ENCODE measurements at places on chromosomes 3 and 15.
A peak's percentile ranks its signal among the peaks of the same experiment; 100 is the strongest.

DNA sequence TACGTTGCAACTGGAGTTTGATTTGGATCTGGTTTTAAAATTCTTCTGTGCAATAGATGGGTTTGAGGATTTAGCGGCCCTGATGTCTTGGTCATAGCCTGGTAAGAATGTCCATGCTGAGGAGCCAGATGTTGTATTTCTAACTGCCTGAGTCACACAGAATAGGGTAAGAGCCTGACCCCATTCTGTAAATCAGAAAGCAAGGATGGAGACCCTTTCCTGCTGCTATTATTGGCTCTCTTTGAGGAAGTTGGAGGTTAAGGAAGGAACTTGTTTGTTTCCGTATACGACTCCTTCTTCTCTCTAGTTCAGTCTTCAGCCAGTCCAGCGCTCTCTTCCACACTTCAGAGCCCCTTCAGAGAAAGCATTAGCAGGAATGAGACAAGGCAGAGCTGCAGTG is 65.1 kb downstream of the HCN4 start:
- DNase-seq: peak; percentile 2

DNA sequence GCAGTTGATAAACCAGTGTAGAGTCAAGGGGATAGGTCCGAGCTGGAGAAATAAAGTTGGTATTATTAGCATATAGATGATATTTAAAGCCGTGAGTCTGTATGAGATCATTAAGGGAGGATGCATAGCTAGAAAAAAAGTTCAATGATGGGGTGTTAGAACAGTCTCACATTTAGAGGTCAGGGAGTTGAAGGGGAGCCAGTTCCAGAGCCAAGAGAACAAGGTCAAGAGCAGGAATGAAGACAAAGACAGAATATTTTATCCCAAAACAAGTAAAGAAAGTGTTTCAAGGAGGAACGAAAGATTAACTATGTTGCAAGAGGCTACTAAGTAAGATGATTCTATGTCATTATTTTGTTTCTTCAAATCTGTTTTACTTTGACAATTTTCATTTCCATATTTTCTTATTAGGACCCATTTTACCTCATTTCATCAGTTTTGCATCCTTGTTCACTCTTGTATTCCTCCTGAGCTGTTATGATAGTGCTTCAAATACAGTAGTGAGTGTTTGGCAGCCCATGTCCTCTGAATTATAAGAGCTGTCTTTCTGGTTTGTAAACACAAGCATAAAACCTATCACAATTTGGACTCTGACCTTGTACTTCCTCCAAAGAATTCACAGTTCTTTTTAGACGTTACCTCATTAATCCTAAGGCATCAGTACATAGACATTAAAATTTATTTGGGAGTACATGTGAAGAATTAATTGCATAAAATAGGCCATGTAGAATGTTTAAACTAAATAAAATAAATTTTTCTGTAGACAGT is 695.7 kb upstream of the NECTIN3 start:
- DNase-seq: no peak

DNA sequence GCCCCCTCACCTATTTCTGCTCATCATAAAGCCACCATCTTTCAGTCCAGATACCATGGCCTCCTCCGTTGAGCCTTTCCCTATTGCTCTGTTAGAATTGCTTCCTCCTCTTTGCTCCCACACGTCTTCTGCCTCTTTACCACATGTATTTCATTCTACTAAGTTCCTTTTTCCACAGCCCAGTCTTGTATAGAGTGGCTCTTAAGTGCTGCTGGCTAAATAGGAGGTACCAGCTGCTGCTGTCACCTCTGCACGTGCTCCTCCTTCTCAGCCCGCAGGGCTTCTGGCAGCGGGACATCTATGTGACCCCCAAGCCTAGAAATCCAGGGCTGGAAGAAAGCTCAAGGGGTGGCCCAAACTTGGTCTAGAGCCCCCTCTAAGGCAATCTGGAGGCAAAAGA is 38.8 kb upstream of the PLXND1 start:
- DNase-seq: no peak

DNA sequence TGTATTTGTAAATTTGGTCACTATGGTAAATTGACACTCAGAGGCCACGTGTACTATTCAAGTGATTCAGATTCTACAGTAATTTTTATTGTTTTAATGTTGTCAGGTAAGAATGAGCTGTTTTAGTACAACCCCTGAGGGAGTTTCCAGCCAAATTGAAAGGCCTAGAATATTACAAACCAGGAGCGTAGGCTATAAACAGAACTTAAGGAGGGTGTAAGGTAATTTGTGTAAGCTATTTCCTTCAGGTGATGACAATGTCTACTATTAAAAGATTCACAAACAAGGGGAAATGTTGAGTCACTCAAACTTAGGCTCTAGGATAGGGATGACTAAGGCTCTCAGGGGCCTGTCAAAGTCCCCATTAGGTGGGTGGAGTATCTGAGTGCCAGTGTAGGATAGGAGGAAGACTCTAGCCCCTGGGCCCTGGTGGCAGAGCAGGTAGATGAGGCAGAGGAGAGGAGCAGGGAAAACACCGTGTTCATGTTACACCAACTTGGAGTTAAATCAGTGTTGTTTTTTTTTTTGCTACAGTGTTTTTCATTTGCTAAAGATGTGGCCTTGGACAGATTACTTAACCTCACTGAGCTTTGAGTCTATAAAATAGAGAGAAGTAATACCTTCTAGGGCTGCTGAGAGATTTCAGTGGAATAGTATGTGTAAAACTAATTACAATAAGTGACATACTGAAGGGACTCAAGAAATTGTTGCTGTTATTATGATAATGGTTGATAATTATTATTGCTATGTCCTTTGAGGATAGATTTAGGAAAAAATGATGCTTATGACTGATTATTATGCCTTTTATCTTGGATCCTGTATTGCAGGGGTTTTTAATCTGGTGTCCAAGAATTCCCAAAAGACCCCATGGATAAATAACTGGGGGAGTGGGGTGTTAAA is 10.3 kb downstream of the TM4SF1 start:
- DNase-seq: peak; percentile 74

GRCh38 chr15:88246666-88247446 is 9.7 kb downstream of the NTRK3 start:
- DNase-seq: peak; percentile 63

- no peak for DNase-seq
Measured at GRCh38 chr3:16004812-16005211, 169.7 kb upstream of the GALNT15 start.

- no peak for DNase-seq
Measured at GRCh38 chr3:171797873-171798272, 12.4 kb downstream of the PLD1 start.

DNA sequence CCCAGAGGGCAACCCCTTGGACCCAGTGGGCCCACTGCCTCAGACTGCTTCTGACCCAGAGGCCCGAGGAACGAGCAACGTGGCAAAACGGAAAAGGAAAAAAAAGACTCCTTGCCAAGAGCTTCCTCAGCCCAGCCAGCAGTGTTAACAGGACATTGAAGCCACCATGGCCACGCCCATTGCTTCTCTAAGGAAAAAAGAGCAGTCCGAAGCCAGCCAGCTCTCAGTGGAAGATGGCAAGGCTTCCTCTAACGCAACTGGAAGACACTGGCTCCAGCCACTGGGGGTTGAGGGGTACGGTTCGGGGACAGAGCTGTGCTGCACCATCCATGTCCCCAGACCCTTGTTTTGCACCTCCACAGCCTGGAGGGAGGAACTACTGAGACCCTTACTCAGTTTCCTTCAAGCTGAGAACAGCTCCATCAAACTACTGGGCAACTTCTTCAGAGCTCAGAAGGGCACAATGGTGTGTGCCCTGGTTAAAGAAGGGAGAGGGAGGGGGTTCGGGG is 10.7 kb downstream of the BMF start:
- DNase-seq: peak; percentile 78

- DNase-seq: no peak
Measured at GRCh38 chr3:143751643-143752178, 96.6 kb downstream of the SLC9A9 start.

GRCh38 chr15:77081971-77082370 is 11.1 kb upstream of the TSPAN3 start:
- no peak for DNase-seq

DNA sequence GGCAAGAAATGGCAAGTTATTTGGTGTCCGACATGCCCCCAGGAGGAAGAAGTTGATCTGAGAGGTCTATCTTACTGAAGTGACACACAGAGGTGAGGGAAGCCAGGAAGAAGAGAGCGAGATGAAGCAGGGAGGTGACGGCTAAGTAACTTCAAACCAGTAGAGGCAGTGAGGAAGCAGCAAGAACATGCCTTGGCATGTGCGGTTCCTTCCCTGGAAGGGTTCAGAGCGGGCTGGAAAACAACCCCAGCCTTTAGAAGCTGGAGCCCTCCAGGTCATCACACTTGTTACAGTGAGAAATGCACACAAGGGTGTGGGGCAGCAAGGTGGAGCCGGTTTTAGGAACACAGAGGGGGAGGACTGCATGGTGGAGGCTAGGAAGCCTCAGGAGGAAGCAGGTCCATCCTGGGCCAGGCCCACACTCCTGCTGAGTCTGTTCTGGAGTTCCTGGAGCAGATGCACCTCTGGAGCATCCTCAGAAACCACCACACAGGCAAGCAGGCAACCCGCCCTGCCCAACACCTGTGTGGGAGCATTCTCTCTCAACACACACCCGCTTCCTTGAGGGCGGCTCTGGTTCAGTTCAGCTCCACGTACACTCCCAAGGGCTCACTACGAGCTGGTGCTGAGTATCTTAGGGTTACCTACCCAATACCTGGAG is 47.1 kb downstream of the POC1A start:
- DNase-seq: no peak

GRCh38 chr3:158748237-158748828 is 16.1 kb upstream of the RARRES1 start:
- peak; percentile 46 for DNase-seq

DNA sequence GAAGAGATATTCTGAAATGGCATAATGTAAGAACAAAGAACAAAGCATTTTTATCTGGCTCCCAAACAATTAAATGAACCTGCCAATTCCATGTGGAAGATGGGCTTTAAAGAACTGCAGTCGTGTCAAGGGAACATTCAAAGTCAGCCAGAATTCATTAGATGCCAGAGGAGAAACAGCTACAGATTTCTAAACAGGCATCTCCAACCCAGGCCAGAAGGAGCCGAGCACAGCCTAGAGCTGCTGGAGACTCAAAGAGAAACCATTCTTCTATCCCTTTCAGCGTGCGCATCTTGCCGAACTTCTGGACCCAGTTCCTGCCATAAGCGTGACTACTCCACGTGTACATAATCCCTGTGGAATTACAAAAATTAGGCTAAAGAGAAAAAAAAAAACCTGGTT is 60.4 kb downstream of the MB21D2 start:
- DNase-seq: no peak

GRCh38 chr15:48785195-48785594 is 25.7 kb downstream of the CEP152 start:
- DNase-seq: no peak

GRCh38 chr3:193840111-193840641 is 247.2 kb downstream of the OPA1 start:
- no peak for DNase-seq

DNA sequence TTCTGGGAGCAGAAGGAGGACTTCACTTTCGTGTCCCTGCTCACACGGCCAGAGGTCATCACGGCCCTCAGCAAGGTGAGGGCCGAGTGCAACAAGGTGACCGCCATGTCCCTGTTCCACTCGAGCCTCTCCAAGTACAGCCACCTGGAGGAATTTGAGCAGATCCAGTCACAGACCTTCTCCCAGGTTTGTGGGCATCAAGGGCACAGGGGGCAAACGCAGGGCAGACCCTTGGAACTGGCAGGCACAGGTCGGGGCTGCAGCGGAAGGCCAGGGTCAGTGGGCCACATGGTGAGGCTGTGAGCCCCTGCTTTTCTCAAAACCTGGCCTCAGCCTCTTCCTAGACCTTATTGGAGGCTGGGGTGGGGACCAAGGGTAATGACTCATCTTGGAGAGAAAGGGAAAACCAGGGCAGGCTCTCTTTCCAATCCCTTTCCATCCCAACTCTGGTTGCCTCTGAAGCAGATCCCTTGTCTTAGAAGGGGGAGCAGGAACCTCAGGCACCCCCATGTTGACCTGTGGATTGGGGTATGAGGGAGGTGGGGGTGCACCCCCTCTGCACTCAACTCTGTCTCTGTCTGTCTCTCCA is 29.5 kb downstream of the DNAH1 start:
- DNase-seq: no peak

DNA sequence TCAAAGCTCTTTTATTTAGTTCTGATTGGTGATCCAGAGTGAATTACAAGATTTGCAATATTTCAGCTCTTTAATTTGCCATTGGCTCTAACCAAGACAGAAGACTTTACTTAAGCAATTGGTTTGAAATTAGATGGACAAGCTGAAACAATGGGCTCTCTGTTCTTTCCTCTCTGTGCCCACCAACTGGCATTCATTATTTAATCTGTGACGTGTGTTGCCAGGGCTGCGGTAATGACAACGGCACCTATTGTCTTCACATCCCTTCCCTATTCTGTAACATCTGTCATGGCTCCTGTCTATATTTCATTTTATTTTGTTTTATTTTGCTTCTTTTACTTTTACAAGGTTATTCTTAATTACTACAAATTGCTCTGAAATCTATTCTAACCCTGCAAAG is 33.9 kb downstream of the PLD1 start:
- no peak for DNase-seq

- no peak for DNase-seq
Measured at GRCh38 chr3:88057630-88058305, 1.0 kb downstream of the CGGBP1 start.

DNA sequence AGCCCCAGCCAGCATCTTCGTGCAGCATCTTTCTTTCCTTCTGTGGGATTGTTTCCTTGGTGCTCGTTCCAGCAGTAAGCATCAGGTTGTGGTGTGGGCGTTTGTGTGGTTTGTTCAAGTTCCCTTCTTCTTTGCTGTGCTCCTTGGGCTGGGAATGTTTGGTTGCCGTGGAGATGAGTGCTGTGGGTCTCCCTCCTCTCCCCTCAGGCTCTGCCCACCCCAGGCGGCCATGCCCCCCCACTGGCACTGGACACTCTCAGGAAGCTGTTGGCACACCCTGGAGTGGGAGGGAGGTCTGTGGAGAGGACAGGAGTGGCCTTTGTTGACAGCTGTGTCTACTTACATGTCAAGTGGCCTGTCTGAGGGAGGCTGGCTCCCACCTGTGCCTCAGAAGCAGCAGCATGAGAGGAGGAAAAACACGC is 46.5 kb upstream of the SACM1L start:
- no peak for DNase-seq

GRCh38 chr15:68471541-68471940 is 39.6 kb upstream of the ITGA11 start:
- no peak for DNase-seq

GRCh38 chr15:80536716-80537115 is 132.5 kb downstream of the ARNT2 start:
- DNase-seq: no peak

GRCh38 chr3:21534462-21534861 is 216.5 kb downstream of the ZNF385D start:
- DNase-seq: no peak

GRCh38 chr3:177594096-177594495 is 396.8 kb upstream of the TBL1XR1 start:
- peak; percentile 46 for DNase-seq

- DNase-seq: no peak
Measured at GRCh38 chr15:59399465-59400102, 26.9 kb upstream of the MYO1E start.

- DNase-seq: no peak
Measured at GRCh38 chr3:155462672-155463071, 169.2 kb upstream of the STRIT1 start.
